ENCODE measurements at places on chromosomes 2 and 18.
A peak's percentile ranks its signal among the peaks of the same experiment; 100 is the strongest.

- DNase-seq: no peak
Observed at GRCh38 chr2:239788576-239789098, 236.5 kb downstream of the NDUFA10 start.

GRCh38 chr2:157821519-157822131 is 54.5 kb downstream of the ACVR1 start:
- DNase-seq: no peak

DNA sequence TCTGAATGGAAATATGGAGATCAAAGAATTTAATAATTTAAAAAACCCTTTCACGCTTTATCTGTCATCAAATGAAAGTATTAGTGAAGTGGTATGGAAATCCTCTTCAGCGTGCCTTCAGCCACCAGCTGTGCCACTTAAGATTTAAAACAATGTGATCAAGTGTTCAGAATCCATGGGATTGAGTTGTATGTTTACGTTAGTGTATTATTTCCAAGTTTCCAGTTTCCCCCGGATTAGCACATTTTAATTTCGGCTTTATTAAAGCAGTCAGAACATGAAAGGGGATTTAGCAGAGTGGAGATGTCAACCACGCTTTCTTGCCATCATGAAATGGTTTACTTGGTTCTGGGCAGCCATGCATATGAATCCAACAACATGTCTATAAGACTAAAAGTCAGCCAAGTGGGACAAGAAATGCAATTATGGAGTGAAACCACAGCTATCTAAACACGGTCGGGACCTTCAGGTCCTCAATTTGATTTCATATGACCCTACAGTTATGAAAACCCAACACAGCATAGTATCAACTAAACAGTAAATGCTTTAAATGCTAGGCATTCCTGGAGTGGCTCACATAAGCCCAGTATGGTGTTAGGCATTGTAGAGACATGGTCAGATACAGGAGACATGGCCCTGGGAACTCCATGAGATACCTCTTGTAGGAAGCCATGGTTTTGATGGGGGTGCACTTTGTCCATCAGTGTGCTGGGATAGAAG is 224.9 kb upstream of the EPAS1 start:
- DNase-seq: no peak

DNA sequence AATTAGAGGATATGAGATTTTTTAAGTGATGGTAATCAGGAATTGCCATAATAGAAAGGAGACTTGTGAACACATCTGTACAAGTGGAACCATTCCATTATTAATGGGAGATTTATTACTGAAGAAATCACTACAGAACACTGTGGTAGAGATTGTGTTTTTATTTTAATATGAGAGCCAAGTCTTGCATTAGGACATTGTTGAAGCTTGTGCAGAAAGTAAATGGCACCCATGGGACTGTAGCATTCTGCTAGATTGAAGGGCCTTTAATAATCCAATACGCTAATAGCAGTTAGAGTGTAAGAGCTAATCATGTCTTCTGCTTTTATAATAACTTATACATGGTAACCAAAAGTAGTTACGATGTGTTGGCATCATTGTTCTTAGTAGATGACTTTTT is 83.6 kb downstream of the VRK2 start:
- DNase-seq: no peak

GRCh38 chr2:30232801-30233130 is 1.4 kb downstream of the LBH start:
- DNase-seq: no peak

GRCh38 chr2:241357531-241357930 is 1.4 kb downstream of the FARP2 start:
- peak; percentile 65 for DNase-seq

DNA sequence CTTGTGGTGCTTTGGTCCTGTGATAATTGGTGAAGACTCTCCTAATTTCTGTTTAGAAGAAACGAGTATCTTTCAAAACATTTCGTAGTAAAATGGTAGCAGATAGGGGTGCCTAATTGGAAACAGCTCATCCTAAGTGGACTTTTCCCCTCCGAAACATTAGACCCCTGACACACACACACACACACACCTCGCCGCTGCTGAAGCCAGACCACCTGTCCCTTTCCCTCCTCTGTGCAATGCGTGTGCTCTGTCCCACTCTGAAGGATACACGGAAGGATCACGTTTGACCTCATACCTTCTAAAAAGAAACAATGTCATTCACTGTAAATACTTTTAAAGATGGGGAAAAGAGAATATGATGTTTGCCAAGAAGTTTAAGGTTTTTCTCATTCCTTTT is 36.2 kb upstream of the TMEM87B start:
- DNase-seq: no peak

DNA sequence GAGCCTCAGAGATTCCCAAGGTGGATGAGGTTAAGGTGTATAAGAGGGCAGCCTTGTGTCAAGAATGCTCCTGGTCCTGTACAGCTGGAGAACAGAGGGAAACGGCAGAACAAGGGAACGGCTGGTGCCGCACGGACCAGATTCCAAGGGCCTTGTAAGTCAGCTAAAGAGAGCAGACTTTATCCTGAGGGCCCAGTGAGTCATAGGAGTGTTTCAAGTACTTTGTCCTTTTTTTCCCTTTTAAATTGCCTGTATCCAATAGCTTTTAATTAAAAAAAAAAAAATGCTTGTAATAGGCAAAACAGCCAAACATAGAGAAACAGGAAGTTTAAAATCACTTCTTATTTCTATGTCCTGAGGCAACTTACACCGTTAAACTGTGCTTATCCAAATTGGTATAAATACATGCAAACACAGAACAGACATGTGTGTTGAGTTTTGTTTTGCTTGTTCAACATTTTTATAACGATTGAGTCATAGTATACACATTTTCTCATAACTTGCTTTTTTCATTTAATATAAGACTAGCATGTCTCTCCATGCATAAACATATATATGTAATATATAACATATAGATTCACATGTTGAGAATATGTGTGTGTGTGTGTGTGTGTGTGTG is 42.1 kb upstream of the EVA1A start:
- DNase-seq: no peak

DNA sequence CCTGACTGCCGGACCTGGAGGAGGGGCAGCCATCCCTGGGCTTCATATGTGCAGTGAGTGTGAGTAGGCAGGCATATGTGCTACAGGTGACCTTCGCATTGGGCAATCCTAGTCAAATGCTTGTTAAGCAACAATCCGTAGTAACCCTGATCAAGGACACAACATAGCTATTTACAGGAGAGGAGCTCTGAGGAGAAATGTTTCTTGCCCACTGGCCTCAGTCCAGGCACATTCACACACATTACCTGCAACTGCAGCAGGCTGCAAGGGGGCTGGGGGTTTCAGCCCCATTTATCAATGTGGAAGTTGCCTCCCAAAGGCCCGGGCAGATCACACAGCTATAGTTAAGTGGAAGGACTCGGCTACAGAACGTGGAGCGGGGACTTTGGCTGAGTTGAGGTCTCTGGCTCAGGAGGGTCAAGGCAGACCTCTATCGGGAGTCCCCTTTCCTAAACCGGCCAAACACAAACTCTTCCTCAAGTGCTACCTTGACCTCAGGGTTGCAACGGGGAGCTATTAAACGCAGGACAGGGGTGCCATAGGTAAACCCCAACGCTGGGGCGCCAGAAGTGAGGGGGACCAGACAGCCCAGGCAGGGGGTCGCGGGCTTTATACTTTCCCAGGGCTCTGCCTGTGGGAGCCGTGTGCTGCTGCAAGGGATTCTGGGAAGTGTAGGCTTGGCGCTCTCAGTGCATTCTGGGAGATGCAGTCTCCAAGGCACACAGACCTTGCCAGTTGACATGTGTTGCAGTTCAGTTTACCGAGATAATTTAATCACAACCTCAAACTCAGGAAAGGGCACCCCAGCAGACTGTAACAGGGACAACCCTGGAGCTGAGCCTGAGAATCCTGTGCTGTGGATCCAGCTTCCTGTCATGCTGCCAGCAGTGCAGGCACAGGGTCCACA is 9.4 kb downstream of the KHK start:
- DNase-seq: peak; percentile 48

GRCh38 chr2:88540346-88540745 is 86.9 kb downstream of the EIF2AK3 start:
- no peak for DNase-seq

DNA sequence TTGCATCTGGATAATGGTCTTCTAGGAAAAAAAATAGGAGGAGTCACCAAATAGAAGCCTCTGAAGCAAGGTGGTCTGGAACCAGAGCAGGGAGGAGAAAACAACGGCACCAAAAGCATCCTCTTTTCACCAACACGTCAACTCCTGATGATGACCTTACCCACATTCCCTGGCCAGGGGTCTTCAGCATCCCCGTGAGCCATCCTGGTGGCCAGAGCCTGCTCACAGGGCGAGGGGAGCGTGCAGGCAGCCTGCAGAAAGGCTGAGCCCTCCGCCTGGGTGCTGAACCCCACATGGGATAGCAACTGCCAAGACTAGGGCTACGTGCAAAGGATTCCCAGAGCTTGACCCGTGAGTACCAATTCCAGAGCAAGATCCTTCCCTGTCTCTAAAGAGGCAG is 191.0 kb downstream of the NDUFA10 start:
- no peak for DNase-seq

DNA sequence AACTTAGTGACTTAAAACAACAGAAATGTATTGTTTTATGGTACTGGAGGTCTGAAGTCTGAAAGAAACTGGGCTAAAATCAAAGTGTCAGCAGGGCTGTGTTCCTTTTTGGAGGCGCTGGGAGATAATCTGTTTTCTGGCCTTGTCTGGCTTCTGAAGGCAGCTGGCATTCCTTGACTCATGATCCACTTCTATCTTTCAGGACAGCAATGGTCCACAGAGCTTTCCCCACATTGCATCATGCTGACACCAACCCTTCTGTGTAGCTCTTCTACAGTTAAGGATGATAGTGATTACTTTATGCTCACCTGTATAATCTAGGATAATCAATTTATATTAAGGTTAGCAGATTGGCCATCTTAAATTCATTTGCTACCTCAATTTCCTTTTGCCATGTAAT is 392.1 kb downstream of the TDRD15 start:
- DNase-seq: no peak

DNA sequence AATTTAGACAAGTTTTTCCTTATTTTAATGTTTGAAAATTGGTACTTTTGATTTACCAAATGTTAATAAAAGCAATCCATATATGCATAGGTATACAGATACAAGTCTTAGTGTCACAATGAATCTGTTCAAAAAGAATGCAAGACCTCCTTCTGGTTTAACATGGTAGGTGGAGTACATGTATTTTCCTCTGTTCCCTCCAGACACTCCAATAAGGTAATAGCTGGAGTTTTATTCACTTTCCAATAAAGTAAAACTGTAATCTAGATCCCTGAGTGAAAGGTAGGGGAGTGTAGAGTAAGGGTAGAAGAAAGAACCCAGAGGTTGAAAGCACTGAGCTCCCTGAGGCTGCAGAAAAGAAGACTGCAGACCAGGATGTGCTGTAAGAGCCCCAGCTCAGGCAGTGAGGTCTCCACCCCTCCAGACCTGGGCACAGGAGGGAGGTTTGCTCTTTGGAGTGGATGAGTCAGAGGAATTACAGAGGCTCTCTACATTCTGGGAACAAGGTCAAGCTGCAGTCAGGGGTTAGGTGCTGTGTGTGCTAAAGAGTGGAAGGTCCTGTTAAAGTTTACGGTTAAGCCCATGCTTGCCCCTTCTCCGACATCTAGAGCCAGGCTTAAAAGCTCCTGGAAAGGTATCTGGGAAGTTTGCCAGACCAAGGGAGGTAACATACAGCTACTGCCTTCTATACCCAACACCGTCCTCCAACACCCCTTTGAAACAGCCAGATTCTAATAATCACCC is 27.6 kb upstream of the STAT1 start:
- no peak for DNase-seq

- no peak for DNase-seq
Observed at GRCh38 chr2:80501874-80502624, 197.5 kb upstream of the LRRTM1 start.

All from RPMI8226 (cell line).